Kidney glomerular epithelial cell (primary cell): ENCODE measurements at places on chromosomes 7 and 10.

DNA sequence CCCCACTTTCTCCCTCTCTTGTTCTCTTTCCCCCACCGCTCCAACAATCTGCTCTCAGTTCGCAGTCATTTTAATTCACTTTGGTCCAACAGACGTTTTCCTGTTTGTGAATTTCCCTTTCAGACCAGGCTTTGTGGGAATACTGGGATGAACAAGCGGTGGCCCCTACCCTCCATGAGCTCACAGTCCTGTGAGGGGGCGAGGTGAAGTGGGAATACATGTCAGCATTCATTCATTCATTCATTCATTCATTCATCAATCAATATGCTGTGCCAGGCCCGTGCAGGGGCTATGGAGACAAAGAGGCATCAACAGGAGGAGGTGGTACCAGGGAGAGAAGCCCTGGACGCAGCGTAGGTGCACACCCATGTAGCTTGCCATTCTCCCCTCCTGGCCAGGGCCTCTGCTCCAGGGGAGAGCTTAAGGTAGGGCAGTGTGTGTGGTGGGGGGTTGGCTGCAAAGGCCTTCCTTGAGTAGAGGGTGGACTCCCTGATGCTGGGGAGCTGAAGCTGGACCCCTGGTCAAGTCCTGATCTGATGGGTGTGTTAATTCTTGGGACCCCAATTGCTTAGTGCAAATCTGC, 16.1 kb downstream of the PRF1 start:
- DNase-seq: no peak

DNA sequence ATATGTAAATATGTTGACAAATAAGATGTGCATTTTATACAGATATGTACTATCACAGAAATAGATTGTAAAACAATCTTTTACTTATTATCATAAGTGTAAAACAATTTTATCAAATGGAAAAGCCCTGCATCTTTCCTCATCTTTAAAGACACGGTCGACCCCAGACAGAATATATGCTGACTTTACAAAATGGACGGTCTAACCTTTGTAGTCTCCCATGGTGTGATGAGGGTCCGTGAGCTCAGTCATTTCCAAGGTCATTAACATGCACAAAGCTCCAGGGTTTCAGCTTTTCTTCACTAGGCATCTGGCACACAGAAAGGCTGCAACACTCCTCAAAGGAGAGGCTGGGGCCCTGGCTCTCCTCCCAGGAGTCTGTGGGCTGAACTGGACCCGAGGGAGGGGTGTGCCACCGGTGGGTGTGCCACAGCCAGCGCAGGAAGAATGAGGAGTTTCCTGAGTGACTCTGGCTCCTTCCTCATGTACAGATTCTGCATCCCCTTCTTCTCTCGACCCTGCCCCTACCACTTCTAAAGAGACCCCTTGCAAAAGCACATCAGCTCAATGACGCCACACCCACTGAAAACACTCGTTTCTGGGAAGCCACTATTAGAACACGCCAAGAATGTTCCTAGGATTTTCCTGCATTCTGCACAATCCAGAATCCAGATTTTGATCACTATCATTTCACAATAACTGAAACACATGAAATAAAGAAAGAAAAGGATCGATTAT, 26.2 kb upstream of the ABLIM1 start:
- DNase-seq: no peak

- no peak for DNase-seq
Measured at GRCh38 chr10:122323189-122323588, 51.3 kb upstream of the PLEKHA1 start.

DNA sequence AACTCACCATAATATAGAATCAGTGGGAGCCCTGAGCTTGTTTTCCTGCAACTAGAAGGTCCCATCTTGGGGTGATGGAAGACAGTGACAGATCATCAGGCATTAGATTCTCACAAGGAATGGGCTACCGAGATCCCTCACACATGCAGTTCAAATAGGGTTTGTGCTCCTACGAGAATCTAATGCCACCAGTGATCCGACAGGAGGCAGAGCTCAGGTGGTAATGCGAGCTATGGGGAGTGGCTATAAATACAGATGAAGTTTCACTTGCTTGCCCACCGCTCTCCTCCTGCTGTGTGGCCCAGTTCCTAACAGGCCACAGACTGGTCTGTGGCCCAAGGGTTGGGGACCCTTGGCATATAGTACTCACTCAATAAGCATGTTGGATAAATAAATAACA, 93.4 kb downstream of the POU6F2 start:
- no peak for DNase-seq

DNA sequence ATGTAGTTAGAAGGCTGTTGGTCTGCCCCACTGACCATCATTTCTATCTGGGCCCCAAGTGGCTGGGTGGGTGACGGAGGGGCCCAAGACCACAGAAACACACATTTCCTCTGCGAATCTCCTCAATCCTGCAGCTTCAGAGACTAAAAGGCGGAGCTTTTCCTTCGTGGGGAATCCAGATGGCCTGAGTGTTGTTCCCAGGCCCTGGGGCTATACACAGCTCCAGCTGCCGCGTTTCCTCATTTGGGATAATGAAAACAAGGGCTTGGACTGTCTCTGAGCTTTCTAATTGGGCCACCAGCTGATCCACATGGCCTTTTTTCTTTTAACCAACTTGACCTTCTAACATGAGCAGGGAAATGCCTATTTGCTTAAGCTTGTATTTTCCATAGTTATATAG, 339.9 kb downstream of the CXCL12 start:
- no peak for DNase-seq

- DNase-seq: no peak
Measured at GRCh38 chr10:14192746-14193145, 138.0 kb downstream of the FRMD4A start.

GRCh38 chr7:90965211-90965610, 299.0 kb upstream of the FZD1 start:
- no peak for DNase-seq
